Hepatic stellate cell (primary cell): ENCODE measurements at places on chromosomes 6 and 20.

GRCh38 chr20:7094438-7094997 lies 327.0 kb downstream of the BMP2 start:
- no peak for DNase-seq

- no peak for DNase-seq
These were observed 189.6 kb downstream of the GJA10 start for GRCh38 chr6:90083891-90084290.

DNA sequence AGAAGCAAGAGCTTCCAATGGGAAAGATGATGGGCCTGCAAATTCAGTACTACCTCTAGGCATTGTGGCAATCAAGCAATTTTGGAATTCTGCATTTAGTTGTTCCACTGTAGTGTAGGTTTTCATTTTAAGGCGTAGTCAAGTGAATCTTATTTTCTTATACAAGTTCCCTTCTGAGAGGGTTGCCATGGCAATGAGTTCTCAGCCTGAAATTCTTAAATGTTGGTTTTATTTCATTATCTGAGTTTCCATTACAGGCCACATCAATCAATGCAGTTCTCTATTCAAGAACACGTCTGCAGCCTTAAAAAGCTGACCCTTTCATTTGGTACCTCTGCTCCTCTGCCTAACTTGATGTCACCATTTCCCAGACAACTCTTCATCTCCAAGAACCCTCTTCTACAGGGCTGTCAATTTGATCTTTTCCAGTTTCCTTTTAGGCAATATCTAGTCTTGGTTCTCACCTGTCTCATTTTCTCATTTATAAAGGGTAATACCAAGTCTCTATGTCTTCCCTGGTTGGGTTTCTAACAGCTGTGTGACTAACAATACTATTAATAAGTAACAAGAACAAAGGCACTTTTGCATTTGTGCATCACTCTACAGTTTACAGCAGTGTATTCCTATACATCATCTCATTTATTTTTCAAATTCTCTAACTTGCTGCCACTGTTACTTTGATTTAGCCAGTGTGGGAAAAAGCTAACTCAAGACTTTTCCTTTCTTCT lies 898.2 kb upstream of the FLRT3 start:
- DNase-seq = no peak

GRCh38 chr20:37538003-37538402 lies 10.3 kb upstream of the BLCAP start:
- no peak for DNase-seq

DNA sequence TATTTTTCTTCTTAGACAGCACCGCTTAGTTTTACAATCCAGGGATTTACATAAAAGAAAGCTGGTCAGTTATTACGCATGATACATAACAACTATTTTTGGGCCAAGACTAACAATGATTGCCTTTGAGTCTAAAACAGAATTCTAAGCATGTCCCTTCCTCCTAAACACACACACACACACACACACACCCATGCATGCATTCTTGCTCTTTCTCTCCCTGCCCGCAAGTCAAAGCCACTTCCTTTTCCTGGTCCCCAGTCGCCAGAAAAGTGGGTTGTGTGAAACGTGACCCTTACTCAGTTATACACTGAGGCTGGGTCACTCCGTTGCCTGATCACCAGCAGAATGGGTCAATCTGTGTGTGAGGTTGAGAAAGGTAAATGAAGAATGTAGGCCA lies 31.4 kb downstream of the FYN start:
- DNase-seq = peak; percentile 60

DNA sequence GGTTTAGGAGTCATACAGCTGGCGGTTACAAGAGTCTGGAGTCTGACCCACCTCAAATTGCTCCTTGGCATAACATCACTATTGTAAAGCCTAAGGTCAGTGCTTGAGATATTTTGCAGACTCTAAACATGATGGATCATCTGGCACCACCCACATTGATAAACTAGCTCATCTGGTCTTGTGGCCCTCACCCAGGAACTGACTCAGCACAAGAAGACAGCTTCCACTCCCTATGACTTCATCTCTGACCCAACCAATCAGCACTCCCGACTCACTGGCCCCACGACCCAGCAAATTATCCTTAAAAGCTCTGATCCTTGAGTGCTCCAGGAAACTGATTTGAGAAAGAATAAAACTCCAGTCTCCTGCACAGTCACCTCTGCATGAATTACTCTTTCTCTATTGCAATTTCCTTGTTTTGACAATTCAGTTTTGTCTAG lies 115.9 kb downstream of the CD24 start:
- DNase-seq = no peak

- DNase-seq = no peak
These were observed 558.2 kb upstream of the CITED2 start for GRCh38 chr6:139932671-139933070.

GRCh38 chr6:163825033-163825432 lies 410.5 kb downstream of the QKI start:
- DNase-seq = no peak

- no peak for DNase-seq
These were observed 148.6 kb upstream of the MLIP start for GRCh38 chr6:53962646-53963045.

GRCh38 chr20:41287327-41287726 lies 30.2 kb downstream of the ZHX3 start:
- peak; percentile 45 for DNase-seq

- no peak for DNase-seq
These were observed 113.7 kb upstream of the DTNBP1 start for GRCh38 chr6:15776458-15776980.

- no peak for DNase-seq
These were observed 7.7 kb downstream of the DDR1 start for GRCh38 chr6:30891816-30892538.

DNA sequence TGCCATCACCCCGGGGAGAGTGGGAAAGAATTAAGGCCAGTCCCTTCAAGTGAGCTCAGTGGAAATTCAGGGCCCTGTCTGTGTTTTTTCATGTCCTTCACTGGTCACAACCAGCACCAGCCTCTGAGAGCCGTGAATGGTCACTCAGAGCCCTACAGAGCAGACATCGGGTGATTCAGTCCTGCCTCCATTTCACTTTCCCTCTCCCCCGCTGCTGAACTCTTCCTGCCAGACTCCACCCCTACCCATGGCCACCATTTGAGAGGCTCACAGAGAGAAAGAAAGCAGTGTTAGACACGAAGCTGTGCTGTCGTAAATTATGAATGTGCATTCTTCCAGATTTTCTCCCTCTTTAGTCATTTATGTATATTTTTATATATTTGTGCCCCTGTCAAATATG lies 5.4 kb downstream of the R3HDML start:
- DNase-seq = peak; percentile 24

DNA sequence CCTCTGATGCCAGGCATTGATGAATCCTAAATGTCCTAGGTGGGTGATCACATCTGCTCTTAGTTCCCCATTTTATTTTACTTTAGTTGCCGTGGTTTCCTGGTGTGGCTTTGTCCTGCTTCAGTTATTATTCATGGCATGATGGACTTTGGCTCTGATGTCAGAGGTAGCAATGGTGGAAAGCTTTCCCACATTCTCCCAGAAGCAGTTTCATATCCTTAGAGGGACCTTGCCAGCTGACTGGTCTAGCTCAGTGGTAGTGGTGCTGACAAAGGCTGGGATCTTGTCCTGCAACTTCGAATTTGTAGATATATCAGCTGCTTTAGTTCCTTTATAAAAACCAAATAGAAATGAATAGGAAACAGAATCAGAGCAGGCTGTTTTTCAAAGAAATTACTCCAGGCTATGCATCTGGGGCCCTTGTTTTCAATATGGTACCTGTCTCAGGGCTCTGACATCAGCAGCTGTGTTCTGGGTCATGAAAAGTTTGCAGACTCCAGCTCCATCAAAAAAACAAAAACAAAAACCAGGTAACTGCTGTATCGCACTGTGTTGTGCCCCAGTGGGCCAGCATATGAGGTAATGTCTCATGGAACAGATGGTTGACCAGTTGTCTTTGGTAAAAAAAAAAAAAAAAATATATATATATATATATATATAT lies 133.7 kb downstream of the PLCB4 start:
- no peak for DNase-seq

- DNase-seq = no peak
These were observed 5.4 kb downstream of the METTL24 start for GRCh38 chr6:110352563-110353262.

DNA sequence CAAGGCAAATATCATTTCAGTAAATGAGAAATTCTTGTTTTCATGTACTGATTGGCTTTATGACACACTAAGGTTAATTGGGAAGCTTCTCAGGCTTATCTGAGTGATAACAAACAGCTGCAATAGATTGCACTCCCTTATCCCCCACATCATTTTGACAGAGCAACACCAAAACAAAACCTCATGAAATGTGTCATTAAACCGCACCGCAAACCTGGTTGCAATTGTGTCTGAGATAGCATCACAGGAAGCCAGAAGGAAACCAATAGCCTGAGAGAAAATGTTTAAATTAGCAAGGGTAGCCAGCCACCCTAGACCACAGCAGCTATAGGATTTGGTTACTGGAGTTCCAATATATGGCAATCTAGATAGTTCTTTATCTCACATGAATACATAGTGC lies 31.6 kb upstream of the LAMA4 start:
- DNase-seq = no peak

- DNase-seq = no peak
These were observed 2.8 kb upstream of the RNASET2 start for GRCh38 chr6:166958926-166959861.

- DNase-seq = no peak
These were observed 3.0 kb upstream of the GRM4 start for GRCh38 chr6:34148631-34149451.

DNA sequence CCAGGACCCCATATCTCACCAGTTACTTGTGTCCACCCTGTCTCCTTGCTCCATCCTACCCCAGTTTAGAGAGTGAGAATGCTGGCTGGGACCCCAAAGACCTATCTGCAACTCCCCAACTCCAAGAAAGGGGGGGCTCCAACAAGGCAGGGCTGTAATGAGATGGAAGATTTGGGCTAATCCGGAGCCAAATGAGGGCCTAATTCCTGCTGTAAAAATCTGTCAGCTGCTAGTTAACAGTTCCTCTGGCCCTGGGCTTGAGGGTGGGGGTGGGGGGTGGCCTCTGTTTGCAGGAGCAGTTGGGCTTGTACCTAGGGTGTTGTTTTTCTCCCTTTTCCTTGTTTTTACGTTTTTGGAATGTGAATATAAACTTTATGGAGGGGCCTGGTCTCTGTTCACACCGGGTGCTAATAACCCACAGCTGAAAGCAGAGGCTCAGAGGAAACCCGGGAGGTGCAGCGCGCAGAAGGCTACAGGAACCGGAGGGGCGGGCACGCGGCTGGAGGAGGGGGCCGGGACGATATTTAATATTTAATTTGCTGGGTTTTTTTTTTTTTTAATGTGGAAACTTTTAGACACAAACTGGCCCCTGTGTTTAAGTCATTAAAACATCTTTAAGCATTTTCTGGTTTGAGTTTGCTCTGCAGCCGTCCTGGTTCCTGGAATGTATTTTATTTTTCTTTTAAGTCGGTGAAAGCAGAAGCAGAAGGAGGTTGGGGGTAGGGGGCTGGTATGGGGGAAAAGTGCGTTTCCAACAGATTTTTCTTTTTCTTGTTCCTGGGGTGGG lies 70.7 kb downstream of the NCR2 start:
- no peak for DNase-seq

DNA sequence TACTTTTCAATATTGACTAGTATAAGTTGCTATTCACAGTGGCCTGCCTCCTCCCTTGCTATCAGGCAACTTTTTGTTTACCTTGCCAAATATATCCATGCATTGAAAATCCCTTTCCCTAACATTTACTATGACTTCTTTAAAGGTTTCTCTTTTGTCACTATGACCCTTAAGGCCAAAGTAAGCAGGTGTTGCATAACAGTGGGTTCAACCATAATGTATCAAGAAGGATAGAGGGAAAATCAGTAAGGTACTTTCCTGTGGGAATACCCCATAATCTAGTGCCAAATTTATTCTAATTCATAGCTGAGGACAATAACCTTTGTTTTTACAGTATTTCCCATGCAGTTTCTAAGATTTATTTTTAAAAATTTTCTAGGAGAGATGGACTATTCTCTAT lies 527.6 kb downstream of the CDKAL1 start:
- DNase-seq = no peak

- DNase-seq = no peak
These were observed 63.9 kb upstream of the MCHR2 start for GRCh38 chr6:100057941-100058340.

DNA sequence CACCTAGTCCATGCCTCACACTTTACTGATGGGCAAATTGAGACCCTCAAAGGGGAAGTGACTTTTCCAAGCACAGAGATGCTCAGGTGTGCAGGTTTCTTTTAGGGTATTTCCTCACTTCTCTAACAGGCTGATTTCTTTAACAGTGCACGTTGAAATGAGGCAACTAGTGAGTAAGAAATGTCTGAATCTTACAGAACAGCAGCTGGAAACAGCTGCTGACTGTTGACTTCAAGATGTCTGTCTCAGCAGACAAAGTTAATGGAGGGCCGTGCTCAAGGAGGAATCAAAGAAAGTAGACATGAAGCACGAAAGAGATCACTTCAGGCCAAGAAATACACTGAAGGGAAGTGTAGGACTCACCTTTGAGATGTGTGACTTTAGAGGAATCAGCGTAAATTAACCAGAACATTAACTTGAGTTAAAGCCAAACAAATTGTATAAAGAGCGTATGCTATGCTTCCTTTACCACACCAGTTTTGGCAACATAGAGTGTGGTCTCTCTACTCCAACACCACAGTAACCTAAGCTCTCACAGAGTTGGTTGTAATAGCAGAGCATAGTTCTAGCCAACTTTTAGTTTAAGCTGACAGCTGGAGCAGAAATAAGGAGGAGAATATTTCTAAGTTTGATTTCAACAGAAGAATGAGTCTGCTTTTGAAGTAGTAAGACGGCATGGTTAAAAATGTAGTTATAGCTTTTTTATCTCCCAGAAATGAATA lies 60.9 kb downstream of the SAMD3 start:
- no peak for DNase-seq

- no peak for DNase-seq
These were observed 6.6 kb downstream of the SLC2A4RG start for GRCh38 chr20:63745961-63746731.

- DNase-seq = no peak
These were observed 224.4 kb upstream of the EXOC2 start for GRCh38 chr6:917296-917695.

DNA sequence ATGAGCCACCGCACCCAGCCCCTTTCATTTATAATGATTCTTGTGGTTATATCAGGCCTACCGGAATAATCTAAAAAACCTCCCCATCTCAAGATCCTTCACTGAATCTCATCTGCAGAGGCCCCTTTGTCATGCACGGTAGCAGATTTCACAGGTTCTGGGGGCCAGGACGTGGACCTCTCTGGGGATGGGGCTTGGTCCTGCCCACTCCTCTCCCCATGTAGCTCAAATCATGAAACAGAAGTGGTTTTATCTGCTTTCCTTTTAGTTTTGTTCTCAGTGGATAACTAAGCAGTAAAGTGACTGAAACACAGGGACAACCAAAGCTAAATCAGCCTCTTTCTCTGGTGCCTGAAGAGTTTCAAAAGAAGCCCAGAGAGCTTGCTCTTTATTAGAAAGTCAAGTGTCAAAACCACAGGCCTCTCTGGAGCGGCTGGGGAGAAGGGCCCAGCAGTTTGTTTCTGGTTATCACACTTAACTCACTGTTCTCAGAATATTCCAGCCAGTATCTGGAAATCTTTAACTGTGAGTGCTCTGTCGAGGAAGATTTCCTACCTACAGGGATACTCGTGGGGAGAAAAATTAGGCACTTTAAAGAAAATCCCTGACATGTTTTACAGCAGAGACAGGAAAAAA lies 60.6 kb upstream of the FAM184A start:
- DNase-seq = no peak

GRCh38 chr6:45394586-45395095 lies 16.9 kb upstream of the SUPT3H start:
- DNase-seq = no peak

GRCh38 chr6:11923621-11924020 lies 88.5 kb upstream of the HIVEP1 start:
- no peak for DNase-seq

- DNase-seq = no peak
These were observed 111.2 kb downstream of the THBS2 start for GRCh38 chr6:169142538-169142844.
